ENCODE measurements at places on chromosomes 1 and 21.

DNA sequence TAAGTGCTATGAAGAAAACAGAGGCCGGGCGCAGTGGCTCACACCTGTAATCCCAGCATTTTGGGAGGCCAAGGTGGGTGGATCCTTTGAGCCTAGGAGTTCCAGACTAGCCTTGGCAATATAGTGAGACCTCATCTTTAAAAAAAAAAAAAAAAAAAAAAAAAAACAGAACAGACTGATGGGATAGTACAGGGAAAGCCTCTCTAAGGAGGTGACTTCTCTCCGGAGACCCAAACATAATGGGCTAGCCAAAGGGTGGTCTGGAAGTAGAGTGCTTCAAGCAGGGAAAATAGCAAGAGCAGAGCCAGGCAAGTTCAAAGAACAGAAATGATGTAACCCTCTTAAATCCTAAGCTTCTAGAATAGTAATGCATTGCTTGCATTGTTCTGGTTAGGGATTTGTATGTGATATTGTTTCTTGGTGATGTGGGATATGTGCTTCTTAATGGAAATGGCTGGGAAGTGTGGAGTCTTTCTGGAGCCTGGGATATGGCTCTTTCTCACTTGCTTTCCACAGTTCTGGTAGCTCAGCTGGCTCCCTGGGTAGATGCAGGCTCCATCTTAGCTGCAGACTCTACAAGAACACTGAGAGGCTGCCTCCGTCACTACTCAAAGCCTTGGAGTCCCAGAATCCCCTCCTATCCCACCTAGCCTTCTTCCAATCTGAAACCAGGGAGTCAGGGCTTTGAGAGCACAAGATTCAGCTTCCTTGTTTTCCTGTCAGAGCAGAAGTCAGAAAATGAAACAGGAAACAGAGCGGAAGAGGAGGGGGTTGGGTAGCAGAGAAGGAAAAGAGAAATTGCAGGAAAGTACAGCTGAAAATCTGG, 1.9 kb upstream of the PIGV start:
- peak; percentile 80 for DNase-seq

GRCh38 chr1:27831568-27832410, 1.2 kb downstream of the PPP1R8 start:
- DNase-seq = no peak

DNA sequence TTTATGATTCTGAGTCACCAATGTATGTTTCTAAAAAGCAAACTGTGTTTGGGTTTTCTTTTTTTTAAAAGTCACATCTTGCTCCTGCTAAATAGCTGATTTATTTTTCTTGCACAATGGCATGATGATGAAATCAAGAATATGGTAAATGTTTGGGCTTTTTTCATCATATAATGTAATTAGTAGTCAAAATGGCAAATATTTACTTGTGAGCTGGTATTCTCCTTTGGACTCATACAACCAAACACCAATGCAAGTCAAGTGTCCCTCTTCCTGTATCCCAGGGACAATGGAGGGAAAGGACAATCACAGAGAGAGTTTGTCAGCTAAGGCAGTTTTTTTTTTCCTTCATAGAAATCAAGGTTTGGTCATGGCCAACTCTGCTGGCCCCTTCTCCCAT, 94.6 kb upstream of the RALGPS2 start:
- DNase-seq = no peak

- peak; percentile 89 for DNase-seq
Measured at GRCh38 chr1:180252638-180253536, 22.8 kb downstream of the LHX4 start.

DNA sequence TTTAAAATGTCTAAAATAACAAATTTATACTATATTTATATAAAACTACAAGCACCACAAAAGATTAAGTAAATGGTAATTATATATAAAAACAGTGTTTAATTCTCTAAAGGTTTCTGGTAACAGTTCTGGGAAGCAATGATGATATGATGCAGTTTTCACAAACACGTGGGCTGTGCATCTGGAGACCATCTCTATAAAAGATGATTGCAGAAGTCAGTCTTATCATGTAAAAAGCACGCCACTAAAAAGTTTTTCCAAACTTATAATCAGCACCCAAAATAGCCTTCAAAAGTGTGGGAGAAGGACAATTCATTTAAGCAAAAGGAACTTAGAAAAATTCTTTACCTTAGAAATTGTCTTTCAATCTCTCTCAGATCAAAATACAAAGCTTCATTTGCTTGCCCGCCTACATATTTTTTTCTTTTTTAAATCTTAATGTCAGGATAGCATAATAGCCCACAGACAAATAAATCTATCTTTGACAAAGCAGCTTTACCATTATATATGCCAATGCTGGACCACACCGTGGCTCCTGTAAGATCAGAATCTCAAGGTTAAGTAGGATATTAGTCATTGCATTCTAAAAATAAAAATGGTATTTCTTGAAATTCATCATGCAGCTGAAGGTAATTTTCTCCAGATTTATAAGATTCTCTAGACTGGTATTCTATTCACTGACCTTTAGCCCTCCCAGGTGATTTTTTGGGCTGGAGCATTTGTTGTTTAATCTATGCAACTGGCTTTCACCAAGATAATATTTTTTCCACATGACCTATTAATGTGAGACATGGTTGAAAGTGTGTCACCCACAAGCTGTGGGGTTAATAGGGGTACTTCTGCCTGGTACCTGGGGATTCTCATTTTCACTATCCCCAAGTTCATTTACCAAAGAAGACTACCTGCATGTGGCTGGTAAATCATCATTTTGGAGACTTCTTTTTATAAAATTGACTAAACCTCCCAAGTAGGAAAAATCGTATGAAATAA, 189.6 kb upstream of the ST6GALNAC5 start:
- no peak for DNase-seq

- no peak for DNase-seq
Measured at GRCh38 chr1:24483441-24483840, 19.2 kb upstream of the RCAN3 start.

DNA sequence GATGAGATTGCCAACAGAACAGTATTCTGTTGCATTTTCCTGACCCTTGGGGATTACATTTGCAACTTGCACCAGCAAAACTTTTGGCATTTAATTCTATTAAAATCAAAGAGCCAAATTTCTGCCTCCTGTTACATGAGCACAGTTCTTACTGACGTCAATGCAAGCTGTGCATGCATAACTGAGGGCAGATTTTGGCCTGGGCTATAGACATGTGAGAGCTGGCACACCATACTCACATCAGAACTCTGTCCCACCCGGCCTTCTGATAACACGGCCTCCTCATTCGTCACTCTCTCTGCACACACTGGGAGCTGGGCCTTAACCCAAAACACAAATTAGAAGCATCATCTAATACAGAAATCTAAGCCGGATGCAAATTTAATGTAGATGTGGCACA, 31.5 kb downstream of the PAPPA2 start:
- DNase-seq = no peak

DNA sequence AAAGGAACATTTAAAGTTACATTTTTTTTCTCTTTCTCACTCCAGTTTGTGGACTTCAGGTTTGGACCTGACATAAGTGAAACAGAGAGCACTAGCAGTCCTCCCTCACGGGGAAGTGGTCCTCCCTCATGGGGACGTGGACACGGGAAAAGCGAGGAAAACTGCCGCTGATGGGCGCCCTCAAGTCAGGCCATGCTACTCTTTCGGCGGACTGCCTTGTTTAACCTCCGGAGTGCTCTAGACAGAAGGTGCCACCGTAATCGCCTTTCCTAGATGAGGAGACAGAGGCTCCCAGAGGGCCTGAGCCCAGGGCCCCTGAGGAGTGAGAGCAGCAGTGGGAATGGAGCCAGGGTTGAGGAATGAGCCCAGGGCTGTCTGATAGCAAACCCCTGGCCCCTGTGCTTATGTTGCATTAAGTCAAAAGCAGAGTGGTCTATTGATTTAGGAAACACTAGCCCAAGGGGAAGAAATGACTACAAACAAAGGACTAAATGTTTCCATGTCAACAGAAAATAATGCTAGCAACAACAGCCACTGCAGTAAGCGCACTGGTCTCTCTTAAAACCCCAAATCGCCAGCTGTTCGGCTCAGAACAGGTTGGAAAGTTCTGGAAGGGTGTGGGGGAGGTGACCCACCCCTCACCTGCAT, 84.1 kb downstream of the DMRTB1 start:
- no peak for DNase-seq

DNA sequence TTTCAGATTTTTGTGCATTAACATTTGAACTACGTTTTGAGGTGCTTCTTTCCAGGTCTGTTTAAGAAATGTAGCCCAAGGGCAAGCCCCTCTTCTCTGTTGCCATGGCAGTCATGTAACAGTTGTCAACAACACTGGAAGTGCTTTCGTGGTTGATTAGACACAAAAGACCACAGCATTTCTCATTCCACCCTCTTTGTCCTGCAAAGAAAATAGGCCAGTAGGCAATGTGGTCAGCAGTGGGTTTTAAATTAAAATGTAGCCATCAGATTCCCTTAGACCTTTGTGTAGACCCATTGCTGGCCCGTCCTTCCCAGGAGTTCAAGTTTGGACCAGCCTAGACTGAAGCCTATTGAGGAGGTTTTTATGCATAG, 35.4 kb downstream of the VANGL1 start:
- DNase-seq = peak; percentile 44

DNA sequence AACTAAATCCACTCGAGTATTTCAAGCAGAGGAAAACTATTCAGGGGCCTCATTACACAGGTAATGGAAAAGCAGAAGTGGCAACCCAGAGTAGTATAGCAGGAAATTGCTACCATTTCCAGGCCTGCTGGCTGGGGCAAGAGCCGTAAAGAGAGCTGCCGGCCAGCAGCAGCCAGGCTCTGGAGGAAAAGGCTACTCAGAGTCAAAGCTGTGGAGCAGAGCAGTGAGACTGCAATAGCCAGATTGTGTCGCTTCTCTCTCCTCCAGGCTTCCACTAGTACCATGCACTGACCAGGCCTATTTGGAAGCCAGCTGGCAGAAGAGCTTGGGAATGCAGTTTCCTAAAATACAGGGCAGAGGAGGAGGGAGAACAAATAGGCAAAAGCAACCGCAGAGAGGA, 155.5 kb downstream of the OMA1 start:
- DNase-seq = peak; percentile 58

- no peak for DNase-seq
Measured at GRCh38 chr21:21019681-21020080, 21.5 kb downstream of the NCAM2 start.

DNA sequence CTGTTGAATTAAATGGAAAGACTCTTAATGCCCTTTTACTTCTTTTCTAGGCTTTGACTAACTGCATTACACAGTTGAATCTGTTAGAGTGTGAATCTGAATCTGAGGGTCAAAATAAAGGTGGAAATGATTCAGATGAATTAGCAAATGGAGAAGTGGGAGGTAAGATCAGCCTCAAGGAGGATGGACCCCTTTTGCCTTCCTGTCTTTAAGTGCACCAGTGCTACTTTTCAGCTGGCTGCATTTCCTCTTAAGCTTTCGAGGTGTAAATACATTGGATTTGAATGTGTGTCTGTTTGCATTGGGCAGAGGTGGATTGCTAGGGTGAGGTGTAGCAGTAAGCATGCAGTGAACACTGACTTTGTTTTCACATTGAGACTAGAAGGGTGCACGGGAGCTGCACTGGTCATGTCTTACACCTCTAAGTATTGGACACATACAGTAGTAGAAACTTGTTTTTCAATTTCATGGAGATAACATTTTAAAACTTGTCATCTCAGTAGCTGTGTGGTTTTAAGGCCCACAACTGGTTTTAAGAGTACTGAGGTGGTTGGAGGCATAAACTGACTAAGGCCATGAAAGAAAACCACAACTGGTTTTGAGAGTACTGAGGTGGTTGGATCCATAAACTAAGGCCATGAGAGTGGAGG, 35.4 kb downstream of the MIA3 start:
- peak; percentile 17 for DNase-seq

GRCh38 chr1:218660678-218661053, 315.5 kb downstream of the TGFB2 start:
- no peak for DNase-seq

- DNase-seq = no peak
Measured at GRCh38 chr1:78419309-78419708, 71.5 kb upstream of the PTGFR start.

DNA sequence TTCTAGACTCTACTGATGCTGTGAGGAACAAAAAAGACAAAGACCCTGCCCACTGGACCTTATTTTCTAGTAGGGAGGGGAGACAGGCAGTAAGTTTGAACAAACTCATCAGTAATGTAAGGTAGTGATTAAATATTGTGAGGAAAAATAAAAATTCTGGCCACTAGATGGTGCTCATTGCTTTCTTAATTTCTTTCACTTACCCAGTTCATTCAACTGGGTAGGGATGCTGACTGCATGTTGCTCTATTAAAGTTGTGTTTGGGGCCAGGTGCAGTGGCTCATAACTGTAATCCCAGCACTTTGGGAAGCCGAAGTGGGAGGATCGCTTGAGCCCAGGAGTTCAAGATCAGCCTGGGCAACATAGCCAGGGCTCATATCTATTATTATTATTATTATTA, 6.3 kb upstream of the KYAT3 start:
- peak; percentile 90 for DNase-seq

DNA sequence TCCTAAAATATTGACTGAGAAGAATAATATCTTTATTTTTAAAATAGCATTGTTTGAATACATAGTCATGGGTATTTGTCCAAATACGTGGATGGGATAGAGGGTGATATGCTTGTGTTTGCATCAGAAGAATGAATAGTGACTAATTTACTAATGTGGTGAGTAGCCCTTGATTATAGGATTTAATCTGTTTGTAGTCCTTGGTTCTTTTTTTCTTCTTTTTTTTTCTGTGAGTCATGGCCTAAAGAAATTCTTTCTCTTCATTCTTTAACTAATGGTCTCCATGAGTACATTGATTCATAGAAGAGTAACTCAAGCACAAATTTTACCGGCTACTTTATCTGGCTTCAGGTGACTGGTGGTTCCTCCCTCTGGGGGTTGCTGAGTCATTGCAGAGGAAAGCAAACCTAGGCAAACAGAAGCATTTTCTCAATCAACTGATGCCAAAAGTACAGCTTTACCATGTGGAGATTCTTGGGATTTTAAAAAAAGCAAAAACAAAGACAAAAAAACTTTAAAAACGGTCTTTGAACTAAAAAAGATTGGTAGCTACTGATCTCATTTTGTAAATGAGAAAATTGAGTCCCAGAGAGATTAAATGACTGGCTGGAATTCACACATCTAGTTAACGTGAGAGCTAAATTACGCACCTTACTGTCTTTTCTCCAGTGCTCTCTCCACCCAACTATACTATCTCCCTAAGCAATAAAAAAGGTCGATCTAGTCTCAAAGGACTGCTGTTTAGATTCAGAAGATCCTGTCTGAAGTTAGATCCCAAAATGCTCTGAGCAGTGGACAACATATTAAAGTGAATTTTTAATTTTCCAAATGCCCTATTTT, 40.5 kb downstream of the AK5 start:
- DNase-seq = no peak

DNA sequence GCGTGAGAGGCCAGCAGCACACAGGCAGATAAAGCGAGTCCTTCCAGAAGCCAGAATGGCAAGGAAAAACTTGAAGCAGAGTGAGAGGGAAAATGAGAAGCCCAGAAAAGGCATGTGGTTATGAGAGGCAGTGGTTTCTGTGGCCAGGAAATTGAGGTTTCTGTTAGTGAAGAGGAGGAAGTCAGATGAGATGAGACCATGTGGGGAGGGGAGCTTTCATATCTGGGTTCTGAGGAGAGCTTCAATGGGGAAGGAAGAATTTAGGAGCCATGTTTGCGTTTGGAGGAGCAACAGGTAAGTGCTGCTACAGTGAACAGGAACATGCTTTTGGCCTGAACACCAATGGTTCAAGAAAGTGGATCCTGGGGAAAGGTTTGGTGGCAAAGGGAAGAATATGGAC, 6.1 kb upstream of the CD1A start:
- DNase-seq = peak; percentile 90
